ENCODE measurements at places on chromosomes 2 and 18.

DNA sequence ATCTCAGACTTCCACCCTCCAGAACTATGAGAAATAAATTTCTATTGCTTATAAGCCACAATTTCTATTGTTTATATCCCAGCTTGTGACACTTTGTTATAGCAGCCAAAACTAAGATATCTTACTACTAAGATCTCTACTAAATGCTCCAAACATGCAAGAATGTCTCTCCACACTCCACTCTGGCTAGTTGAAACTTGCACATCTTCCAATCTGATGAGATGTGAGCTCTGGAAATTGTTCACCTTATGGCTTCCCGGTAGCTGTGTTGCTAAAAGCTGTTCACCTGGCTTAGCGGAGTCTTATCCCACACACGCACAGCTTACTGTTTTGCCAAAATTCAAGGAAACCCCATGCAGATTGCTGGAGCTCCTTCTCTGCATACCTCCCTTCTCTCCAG is 43.9 kb downstream of the PKDCC start:
- no peak for DNase-seq

DNA sequence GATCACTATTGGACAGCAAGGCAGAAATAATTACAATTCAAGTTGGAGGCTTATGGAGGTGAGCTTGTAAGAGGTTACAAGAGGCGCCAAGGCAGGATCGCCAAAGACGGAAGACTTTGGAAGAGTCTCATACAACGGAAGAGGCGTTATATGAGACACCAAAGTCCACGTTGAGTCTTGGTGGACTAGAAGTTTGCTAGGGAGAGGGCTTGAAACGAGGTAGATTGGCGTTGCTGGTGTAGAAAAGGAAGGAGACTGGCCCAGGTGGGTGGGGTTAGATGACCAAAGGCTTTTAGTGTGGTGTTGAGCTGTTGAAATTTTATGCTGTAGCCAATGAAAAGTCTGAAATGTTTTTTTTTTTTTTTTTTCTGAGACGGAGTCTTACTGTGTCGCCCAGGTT is 1.4 kb downstream of the MSH2 start:
- DNase-seq: no peak

DNA sequence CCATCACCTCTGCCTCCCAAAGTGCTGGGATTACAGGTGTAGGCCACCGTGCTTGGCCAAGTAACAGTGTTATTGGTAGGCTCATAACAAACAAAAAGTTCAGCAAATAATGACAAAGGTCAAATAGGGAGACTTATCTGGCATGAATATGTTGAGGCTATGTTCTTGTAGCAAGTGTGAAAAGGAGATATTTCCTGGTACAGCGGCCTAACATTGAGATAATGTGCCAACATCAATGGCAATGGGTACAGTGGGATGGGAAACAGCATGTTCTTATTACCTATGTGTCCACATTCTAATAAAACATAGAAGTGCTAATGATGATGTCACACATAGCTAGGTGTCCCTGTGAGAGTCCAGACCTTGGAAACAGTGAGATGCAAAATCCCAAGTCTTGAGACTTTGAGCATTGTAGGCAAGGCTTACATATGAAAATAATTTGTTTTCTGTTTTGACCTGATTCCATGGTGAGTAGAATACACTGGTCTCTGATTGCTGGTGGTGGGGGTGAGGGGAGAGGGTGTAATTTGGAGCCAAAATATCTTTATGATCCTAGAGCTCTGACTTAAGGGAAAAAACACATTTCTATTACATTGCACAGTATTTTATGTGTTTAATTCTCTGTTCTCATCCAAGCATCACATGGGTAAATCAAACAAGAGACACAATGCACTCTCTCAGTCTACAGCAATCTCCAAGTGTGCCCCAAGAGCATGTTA is 33.1 kb upstream of the PMAIP1 start:
- DNase-seq: no peak

GRCh38 chr18:5895299-5895875 is at the start of gene TMEM200C:
TSS of gene TMEM200C (minus strand) at chr18:5895522. CDS start at chr18:5892063, 3,459 bp downstream.
- no peak for DNase-seq

DNA sequence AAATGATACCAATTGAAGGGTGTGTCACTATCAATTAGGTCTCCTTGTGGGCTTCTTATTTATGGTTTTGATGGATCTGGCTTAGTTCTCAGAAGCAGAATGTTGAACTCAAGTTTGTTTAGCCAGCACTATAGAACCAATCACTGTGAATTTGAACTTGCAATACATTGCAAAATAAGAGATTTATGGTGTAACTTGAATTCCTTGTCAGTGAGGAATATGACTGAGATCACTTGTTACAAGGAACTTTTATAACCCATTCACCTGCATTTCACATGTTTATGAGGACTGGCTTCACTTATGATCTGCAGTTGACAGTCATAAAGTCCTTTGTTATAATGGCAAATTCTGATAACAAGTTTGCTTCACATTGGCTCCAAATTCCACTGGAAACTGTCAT is 9.8 kb downstream of the GATA6 start:
- no peak for DNase-seq

GRCh38 chr2:168751104-168751740 is 51.2 kb upstream of the NOSTRIN start:
- peak; percentile 23 for DNase-seq

- DNase-seq: no peak
These were observed 68.1 kb downstream of the MYOM1 start for GRCh38 chr18:3151399-3152264.

DNA sequence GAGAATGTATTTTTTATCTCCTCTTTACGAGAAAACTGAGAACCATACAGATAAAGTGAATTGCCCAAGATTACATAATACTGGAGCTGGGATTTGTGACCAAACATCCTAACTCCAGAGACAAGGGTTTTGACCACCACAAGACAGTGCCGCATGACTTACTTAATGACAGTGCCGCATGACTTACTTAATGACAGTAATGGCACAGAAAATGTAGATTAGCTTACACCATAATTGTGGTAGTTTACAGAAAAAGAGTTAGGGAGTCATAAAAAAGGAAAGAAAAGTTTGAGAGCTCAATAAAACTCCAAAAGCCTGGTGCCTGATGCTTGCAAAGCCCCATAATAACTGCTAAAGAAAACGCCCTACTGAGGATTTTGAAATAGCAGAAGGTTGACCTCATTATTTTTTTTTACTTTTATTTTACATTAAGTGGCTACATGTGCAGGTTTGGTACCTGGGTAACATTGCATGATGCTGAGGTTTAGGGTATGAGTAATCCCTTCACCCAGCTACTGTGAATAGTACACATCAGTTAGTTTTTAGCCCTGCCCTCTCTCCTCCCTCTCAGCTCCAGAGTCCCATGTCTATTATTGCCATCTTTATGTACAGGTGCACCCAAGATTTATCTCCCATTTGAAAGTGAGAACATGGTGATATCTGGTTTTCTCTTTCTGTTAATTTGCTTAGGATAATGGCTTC is 310.0 kb upstream of the UBE2E3 start:
- no peak for DNase-seq

DNA sequence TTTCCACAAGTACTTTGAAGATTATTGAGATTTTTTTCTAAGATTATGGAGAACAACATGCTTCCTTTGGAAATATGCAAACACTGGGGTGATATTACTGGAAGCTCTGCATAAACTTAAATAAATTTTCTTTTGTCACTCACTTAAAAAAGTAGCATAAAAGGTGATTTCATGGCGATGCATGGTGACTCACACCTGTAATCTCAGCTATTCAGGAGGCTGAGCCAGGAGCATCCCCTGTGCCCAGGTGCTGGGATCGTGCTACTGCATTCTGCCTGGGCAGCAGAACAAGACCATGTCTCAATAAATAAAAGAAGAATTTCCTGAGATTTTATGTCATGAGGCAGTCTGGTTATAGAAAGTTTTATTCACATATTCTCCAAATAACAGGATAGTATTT is 679.1 kb upstream of the CDH2 start:
- no peak for DNase-seq

GRCh38 chr2:207937823-207938222 is 87.5 kb downstream of the PLEKHM3 start:
- no peak for DNase-seq

DNA sequence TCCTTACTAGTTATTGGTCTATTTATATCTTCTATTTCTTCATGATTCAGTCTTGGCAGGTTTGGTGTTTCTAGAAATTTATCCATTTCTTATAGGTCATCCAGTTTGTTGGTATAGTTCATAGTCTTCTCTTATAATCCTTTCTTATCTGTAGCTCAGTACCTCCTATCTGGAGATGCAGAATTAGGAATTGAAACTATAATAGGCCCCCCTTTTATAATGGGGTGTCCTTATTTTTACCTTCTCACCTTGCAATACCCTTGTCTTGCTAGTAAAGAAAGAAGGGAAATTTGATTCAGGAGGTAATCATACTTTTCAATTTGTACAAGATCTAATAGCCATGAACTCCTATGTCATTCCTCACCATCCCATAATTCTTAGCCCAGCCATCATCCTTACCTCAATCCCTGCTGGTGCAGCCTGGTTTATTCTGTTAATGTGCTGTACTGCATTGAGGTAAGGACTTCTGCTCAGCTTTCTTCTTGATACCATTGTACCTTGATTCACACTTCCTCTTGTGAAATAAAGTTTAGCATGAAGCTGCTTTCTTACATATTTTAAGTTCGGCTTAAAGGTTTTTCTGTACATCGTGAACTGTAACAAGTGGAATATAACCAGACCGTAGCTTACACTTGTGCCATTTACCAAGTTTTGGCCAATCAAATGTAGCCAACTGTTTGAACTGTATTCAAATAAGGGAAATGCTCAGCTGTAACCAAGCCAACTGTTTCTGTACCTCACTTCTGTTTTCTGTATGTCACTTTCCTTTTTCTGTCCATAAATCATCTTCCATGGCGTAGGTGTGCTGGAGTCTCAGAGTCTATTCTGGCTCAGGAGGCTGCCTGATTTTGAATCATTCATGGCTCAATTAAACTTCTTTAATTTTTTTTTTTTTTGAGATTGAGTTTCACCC is 40.1 kb upstream of the PTH2R start:
- no peak for DNase-seq

DNA sequence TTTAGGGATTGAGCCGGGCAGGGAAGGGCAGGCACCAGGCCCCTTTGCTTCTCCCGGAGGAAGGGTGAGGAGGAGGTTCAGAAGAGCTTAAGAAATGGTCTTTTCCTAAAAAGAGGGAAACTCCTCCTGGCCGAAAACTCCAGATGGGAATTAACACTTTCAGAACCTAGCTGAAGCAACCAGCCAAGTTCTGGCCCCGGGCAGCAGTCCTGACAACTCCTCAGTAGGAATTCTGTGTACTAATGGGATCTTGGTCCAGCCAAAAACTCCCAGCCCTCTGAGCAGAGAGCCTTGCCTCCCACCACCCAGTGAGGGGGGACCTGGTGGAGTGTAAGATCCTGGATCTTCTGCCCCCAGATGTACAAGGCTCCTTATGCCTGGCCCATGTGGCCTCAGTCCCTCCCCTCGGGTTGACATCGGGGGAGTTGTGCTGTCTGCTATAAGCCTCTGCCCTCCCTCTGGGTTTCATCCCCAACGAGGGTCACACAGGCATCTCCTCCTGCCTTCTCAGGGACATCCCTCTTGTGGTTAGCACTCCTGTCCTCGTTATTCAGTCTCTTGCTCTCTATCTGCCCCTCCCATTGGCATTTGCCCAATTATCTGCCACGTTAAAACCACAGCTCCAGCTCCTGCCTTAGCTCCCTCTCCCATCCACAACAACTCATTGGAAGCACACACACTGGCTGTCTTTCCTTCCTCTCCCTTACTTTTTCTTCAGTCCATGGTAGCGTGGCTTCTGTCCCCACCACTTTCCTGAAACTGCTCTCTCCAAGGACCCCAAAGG is 184.6 kb downstream of the CYP26B1 start:
- no peak for DNase-seq

DNA sequence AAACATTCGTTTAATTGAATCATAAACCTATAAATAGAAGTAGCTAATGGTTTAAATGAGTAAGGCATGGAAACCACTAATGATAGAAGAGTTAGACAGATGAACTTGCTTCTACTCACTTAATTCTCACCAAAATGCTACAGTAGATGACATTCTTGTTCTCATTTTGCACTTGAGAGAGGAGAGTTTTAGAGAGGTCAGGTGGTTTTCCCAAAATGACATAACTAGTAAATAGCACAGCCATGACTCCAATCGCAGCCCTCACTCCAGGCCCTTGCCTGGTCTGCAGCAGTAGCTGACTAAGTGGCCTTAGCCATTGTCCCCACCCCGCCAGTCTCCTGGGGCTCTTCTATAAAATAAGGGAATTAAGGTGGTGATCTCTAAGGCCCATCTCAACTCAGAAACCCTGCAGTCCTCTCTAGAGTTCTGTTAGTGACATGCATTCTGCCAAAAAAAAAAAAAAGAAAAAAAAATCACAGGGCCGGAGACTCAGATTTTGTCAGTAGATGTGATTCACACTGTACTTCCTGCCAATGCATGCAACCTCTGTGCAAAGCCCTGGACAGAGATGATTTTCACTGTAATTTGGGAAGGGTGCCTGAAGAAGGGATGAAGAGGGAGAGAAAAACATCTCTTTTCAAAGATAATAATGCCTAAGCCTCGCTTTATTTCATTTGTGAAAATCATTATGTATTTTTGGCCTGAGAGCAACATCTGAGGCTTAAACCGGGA is 221.8 kb downstream of the ANAPC1 start:
- no peak for DNase-seq

- no peak for DNase-seq
These were observed 173.2 kb downstream of the GFPT1 start for GRCh38 chr2:69213782-69214181.

DNA sequence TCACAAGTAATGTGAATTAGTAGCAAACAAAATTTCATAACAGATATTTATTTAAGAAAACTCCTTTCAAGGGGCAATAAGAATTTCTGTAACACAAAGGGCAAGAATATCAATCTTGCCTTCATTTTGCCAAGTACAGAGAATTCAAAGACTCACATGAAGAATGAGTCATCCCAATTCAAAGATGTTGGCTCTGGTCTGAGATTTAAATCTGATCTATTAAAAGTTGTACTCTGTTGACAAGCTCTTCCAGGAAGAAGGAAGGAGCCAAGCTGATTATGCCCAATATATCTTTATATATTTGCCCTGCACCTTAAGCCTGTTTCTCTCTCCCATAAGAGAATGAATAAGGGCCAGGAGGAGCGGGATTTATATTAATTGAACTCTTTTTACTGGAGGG is 55.9 kb upstream of the RPE start:
- DNase-seq: no peak

GRCh38 chr2:241617431-241618154 is 19.4 kb downstream of the THAP4 start:
- DNase-seq: peak; percentile 19
